Motor neuron (in vitro differentiated cells): ENCODE measurements at places on chromosomes 2 and 18. TPM values are rescaled to one million over a fixed set of nuclear protein-coding genes. Genes with fewer than 3 reads are reported as not detected.

ACVR1C gene
- total RNA-seq, result 0.08 and 0.09 TPM in 2 replicates

DNA sequence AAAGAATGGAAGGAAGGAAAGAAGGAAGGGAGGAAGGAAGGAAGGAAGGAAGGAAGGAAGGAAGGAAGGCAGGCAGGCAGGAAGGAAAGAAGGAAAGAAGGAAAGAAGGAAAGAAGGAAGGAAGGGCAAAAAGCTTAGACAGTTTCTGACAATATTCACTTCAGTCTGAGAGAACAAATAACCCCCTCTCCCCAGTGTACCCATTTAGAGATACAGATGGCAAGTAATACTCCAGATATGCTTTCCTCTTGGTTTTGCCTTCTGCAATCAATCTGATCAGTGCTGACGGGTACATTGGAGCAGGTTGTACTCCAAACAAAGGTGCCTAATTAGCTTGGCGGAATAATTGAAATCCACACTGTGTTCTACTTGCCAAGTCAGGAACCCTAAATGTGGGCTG is 534.6 kb upstream of the TMEFF2 start:
- ATAC-seq, result no peak

DNA sequence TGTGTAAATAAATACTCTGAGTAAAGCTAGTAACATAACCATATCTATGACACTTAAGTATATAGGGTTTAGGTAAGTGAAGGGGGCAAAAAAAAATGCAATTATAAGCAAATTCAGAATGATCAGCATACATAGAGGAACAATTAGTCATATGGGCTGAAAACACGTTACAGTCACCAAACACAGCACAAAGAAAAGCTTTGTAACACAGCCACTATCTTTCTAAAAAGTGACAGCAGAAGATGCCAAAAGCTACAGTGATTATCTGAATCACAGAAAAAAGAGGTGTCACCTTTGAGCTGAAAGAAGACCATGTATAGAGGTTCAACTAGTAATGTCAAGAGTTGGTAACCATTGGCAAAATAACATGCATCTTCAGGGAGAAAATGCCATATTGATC is 115.5 kb downstream of the ERBB4 start:
- ATAC-seq, result no peak

DNA sequence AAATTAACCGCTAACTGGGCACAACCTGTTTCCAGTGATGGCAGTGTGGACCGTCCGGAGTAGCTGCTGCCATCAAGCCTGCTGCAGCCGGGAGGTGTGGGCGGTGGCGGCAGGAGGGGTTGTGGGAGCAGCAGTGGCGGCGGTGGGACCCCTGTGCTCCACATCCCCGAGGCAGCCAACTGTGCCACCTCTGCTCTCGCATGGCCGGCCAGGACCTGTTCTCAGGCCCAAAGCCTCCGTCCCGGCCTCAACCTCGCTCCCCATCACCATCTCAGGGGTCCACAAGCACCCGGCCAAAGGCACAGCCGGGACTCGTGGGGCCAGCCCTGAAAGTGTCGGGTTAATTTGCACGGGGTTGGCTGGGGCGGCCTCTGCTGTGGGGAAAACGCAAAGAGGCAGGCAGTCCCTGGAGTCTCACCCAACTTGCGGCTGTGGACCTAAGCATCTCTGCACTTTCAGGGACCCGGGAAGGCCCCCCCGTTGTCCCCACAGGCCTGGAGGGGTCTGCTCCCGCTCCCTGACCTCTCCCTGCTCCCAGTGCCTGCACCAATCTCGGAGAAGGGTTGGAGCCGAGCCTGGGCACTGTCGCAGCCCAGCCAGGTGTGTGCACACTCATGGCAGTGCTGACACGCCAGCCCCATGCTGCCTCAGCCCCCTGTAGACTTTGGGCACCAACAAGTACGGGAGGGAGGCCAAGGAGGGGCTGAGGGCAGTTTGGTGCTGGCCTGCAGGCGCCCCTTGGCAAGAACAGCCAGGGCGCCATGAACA is 44.4 kb upstream of the PEX13 start:
- no peak for ATAC-seq

- peak; percentile 56 for ATAC-seq
Measured at GRCh38 chr2:66252109-66252508, 182.8 kb upstream of the MEIS1 start.

DAW1 gene
- not detected in 2 replicates for total RNA-seq

UGT1A6 gene
- 6.9 and 7.8 TPM in 2 replicates for total RNA-seq

ANKRD29 gene
- total RNA-seq, result 6.9 and 8.8 TPM in 2 replicates

GALNT5 gene
- 0.13 TPM in 1 of 2 replicates, not detected in the other for total RNA-seq

GRCh38 chr2:224847381-224847780 is 131.2 kb upstream of the CCDC195 start:
- peak; percentile 8 for ATAC-seq

- ATAC-seq, result peak; percentile 16
Measured at GRCh38 chr2:127176371-127177311, 43.5 kb downstream of the CYP27C1 start.

DNA sequence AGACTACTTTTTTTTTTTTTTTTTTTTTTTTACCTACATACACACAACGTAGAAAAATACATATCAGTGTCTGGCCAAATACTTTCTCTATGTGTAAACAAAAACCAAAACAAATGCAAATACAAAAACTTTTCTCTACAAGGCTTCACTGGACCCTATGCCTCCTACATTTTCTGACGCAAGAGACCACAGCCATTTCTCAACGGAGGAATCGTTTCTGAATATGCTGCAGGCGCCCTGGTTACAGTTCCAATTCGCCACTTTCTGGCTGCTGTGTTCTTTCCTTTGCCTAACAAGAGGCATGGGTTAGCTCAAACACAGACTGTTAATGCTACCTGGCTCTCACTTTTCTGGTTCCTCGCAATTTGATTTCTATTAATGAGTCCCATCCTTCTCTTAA is 96.4 kb downstream of the EPB41L3 start:
- no peak for ATAC-seq

- ATAC-seq, result no peak
Measured at GRCh38 chr2:77434880-77435279, 87.3 kb downstream of the LRRTM4 start.

LINC00305 gene
- total RNA-seq, result not detected in 2 replicates

DNA sequence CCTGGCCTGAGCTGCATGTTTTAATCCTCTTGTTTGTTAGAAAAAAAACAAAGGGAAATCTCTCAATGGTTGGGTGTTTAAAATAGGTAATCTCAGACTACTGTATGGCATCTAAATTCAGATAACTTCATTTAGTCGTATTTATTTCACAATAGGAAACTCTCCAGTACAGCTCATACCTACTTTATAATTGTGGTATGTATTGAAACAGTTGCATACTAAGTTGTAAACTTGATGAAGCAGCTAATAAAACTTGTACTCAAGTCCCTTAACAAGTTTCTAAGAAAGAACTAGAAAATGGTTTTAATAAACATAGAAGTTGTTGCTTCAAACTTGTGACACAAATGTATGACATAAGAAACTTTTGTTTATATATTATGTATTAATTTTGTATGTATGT is 334.5 kb downstream of the PTPRM start:
- no peak for ATAC-seq

DNA sequence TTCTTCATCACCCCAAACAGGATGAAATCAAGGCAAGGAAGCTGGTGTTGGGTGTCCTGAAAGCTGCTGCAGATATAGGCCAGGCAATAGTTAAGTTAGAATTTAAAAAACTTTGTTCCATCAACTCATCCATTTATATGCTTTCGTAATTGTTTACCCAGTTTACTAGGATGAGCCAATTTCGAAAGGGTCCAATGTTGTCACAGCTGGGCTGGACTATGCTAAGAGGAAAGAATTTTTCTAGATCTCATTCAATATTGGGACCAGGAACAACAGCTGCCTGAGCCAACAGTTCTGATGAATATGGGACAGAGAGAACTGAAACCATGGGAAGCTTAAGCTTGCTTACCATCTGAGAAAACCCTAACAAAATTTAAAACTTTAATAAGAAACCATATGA is 21.6 kb upstream of the SP3 start:
- no peak for ATAC-seq

GRCh38 chr2:191620144-191620543 is 57.8 kb upstream of the NABP1 start:
- ATAC-seq, result no peak

DNA sequence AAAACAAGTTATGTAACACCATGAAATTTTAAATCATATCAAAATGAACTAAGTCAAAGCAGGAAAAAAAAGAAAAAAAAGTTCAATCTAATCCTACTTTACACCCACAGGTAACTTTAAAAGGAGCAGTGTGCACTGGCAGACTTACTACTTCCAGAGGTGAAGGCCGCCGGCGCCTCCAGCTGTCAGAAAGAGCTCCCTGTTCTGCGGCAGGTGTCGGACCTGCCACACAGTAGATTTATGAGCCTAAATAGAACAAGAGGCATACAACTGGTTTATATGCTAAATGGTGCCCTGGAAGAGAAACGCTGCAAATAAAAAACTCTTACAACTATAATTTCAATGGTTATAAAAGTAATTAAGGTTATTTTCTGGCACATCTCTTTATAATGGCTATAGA is 23.1 kb upstream of the PNO1 start:
- no peak for ATAC-seq

DNA sequence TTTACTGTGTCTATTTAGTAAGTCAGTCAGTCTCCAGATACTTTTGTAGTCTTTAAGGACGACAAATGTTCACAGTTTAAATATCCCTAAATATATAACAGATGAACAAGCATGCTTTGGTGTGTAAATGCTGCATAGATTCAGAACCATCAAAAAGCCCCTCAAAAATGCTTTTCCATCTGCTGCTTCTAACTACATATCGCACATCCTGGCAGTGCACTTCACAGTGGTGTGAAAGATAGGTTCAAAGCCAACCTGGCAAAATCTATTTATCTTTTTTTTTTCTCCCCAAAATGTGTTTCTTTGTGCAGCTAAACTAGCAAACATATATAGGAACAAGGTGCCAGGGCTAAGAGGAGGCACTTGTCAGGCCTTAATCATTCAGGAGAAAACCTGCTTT is 753.8 kb downstream of the PLCL1 start:
- ATAC-seq, result no peak

DNA sequence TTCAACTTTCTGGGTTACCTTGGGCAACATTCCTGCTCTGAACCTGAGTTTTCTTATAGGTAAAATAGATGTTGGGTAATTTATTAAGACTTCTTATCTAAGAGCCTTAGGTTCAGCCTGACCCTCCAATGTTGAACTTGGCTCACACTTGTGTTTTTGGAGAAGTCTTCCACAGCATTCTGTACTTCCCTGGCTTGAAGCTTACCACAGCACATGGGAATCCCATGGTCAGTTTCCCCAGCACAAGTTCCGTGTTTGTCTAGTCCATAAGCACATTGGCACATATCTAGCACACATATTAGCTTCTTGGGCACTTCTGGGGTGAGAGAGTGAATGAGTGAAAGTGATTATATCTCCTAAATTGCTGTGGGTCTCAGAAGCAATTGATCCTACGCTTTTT is 782.5 kb upstream of the HS6ST1 start:
- no peak for ATAC-seq

TCF7L1 gene
- total RNA-seq, result 3.5 and 3.8 TPM in 2 replicates

GRCh38 chr2:68190991-68191731 is 33.5 kb downstream of the PNO1 start:
- no peak for ATAC-seq

LRP1B gene
- total RNA-seq, result 0.41 and 0.54 TPM in 2 replicates

DNA sequence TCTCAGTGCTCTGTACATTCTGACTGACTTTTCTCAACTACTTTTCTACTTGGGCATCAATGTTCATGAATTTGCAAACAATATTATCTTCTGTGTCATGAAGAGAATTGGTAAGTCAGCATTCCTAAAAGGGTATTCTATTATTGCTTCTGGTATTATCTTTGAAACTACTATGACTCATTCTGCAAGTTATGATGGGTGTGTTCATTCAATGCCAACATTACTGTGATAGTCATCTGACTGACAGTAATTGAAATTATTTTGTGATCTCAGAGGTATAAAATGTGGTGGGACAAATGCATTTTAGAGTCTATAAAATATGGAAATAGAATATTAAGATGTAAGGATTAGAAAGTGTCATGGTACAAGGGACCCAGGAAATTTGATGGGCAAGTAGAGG is 736.0 kb upstream of the CELF4 start:
- no peak for ATAC-seq

RAX gene
- total RNA-seq, result 2.2 TPM in 1 of 2 replicates, not detected in the other

- ATAC-seq, result no peak
Measured at GRCh38 chr18:50311650-50312049, 24.2 kb upstream of the CXXC1 start.

DNA sequence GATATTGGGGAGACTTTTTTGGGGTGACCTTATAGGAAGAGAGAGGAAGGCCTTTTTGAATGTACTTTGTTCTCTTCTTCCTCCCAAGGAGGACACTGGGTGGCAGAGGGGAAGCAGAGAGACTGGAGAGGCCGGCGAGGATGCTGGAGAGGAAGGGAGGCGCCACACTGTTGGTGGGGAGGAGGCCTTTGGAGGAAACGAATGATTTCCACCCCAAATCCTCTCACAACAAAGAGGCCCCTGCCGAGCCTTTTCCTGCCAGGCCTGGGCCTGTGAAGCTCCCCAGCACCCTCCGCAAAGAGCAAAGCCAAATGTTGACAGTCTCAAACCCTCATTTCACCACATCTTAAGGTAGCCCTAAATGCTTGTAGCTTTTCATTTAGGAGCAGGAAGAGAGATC is 59.0 kb upstream of the UPP2 start:
- no peak for ATAC-seq

DNA sequence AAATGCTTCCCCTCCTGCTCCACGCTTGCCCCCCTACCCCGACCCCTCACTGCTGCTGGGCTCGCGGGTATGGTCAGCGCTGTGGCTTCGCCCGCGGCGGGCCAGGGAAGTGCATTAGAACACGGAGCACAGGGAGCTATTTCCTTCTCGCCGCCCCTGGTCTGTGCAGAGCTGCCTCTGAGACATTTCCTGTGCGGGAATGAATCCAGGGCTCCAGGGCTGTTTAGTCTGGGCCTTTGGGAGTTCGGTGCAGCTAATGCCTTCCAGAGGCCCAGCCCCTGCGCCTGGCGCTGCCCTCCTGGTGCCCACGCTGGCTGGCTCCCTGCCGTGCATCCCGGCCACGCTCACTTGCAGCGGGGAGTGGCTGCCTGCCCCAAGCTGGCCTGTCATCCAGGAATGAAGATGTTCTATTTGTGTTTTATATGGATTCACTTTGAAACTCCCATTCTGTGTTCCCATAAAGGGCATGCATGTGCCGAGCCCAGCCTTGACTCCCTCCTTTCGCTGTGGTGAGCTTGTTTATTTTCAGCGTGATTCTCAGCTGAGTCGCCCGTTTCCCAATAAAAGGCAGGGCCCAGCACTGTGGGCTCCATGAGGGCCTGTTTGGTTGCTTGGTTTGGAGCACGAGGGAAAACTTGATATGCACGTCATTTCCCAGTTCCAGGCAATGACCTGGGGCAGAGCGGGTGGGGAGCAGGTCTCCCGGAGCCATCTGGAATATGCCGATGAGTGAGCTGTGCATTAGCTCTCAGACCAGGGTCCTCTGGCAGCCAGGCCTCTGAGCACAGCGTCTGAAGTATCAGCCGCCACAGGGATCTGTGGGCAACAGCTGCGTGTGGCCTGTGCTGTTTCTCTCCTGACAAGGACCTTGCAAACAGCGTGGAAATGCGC is 42.7 kb downstream of the SH3RF3 start:
- peak; percentile 79 for ATAC-seq

CCDC74B gene
- 1.2 TPM in 2 replicates for total RNA-seq

REG3G gene
- not detected in 2 replicates for total RNA-seq

GRCh38 chr2:231530099-231531011 is at the start of gene NMUR1:
Gene NMUR1 (minus strand): TSS chr2:231530445. CDS start chr2:231530361, 84 bp downstream.
- peak; percentile 11 for ATAC-seq

L3MBTL4 gene
- total RNA-seq, result 0.10 TPM in 1 of 2 replicates, not detected in the other

GRCh38 chr18:24710474-24710873 is 250.0 kb downstream of the HRH4 start:
- no peak for ATAC-seq

- ATAC-seq, result peak; percentile 27
Measured at GRCh38 chr18:36130039-36130831, 536 bp downstream of the ELP2 start.
